ENCODE measurements at places on chromosomes 13 and 19. TPM values are rescaled to one million over a fixed set of nuclear protein-coding genes. Genes with fewer than 3 reads are reported as not detected.

The ZNF69 gene
- 0.22 TPM for polyA plus RNA-seq

The PRX gene
- not detected for polyA plus RNA-seq

The NANOS3 gene
- polyA plus RNA-seq = 2.2 TPM

The SLC25A41 gene
- polyA plus RNA-seq = not detected

The HSH2D gene
- not detected for polyA plus RNA-seq

The RNF113B gene
- 0.69 TPM for polyA plus RNA-seq

The POU2F2 gene
- polyA plus RNA-seq = 0.56 TPM

The C19orf81 gene
- polyA plus RNA-seq = not detected

The TRPC4 gene
- 1.4 TPM for polyA plus RNA-seq

The ZNF560 gene
- polyA plus RNA-seq = not detected

The IGSF23 gene
- not detected for polyA plus RNA-seq

The KIR2DL4 gene
- not detected for polyA plus RNA-seq

The ABCC4 gene
- polyA plus RNA-seq = 1.4 TPM

The MCEMP1 gene
- polyA plus RNA-seq = not detected

The TM9SF2 gene
- 119 TPM for polyA plus RNA-seq

The ZNF491 gene
- 2.3 TPM for polyA plus RNA-seq

The F7 gene
- polyA plus RNA-seq = 1.3 TPM

The SPACA7 gene
- not detected for polyA plus RNA-seq

The PABPC3 gene
- polyA plus RNA-seq = 0.21 TPM

The LIPE gene
- not detected for polyA plus RNA-seq

The FPR2 gene
- polyA plus RNA-seq = not detected

The PDX1 gene
- not detected for polyA plus RNA-seq

The WDR87 gene
- polyA plus RNA-seq = not detected

The CYP4F8 gene
- not detected for polyA plus RNA-seq

The GRIN2D gene
- not detected for polyA plus RNA-seq

The EDDM13 gene
- not detected for polyA plus RNA-seq

The OXGR1 gene
- polyA plus RNA-seq = not detected
